Retina (tissue), 1 donor: ENCODE measurements at places on chromosomes 7 and 10.

GRCh38 chr10:129494176-129494575, 27.1 kb downstream of the MGMT start:
- no peak for DNase-seq

DNA sequence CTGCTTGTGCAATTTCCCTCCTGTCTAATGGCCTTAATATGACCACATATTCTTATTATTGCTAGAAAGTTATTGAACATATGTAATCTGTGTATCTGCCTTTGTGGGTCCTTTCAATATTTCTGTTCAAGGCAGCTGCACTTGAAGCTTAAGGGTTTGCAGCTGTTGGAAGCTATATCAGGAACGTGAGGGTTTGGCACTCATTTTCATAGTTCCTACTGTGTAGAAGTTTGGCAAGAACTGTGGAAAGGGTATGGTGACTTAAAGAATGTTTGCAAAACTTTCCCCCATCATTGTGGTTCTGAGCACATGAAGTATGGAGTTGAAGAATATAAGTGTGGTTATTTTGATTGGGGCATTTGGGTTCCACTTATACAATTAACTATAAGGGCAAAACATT, 144.7 kb upstream of the SEMA3A start:
- DNase-seq: no peak

GRCh38 chr7:104839842-104840241, 174.2 kb upstream of the KMT2E start:
- DNase-seq: no peak

- no peak for DNase-seq
Measured at GRCh38 chr7:386385-386784, 96.4 kb downstream of the FOXL3 start.

GRCh38 chr10:91883549-91884444, 25.5 kb downstream of the FGFBP3 start:
- DNase-seq: peak; percentile 82

GRCh38 chr10:43926875-43927406, 278.3 kb upstream of the ZNF32 start:
- no peak for DNase-seq

DNA sequence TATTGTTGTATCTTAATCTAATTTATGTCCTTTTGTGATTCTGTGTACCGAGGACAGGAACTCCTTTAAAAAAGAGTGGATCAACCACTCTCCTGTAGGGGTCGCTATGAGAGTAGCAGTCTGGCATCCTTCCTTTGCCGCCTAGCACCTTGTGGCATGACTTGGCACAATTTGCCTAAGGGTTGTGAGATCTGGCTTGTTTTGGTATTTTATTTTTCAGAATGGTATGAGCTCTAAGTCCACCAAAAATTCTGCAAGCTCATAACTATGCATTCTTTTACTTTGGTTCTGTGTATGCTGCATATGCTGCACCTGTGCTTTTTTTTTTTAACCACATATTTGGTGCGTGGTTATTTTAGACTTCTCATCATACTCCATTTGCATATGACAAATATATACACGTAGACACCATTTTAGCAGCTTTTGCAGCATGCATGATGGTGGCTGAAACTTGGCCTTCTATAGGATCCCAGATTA, 112.8 kb downstream of the CDK14 start:
- DNase-seq: peak; percentile 49

- no peak for DNase-seq
Measured at GRCh38 chr10:79552143-79552542, 8.1 kb downstream of the SFTPA2 start.

DNA sequence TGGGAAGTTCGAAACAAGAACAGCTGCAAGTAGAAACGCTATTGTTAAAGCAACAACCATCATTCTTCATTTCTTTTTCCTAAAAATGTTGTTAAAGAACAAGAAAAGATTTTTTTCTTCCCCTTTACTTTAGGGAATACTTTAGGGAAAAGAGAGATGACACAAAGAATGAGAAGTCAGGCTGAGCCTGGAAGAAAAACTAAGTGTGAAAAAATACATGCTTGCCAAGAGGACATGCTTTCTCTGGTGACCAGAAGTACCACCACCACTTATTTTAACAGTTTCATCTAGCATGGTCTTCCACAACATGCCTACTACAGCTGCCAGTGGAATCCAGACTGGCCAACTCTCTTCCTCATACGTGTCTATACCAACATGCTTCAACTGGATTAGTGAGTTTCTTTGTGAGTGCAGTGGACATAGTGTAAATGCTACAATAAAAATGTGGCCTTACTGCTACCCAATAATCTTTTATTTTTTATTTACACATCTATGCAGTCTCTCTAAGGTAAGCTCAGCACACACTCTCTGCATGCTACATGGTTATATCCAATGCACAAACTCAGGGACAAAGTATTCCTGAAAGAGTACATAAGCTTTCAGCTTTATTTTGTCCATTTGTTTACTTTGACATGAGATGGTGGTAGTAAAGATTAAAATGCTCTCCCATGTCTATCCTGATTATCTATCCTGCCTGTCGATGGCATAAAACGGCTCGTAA, 196.2 kb downstream of the TAX1BP1 start:
- no peak for DNase-seq

GRCh38 chr7:44937426-44937825, 41.4 kb downstream of the MYO1G start:
- no peak for DNase-seq

DNA sequence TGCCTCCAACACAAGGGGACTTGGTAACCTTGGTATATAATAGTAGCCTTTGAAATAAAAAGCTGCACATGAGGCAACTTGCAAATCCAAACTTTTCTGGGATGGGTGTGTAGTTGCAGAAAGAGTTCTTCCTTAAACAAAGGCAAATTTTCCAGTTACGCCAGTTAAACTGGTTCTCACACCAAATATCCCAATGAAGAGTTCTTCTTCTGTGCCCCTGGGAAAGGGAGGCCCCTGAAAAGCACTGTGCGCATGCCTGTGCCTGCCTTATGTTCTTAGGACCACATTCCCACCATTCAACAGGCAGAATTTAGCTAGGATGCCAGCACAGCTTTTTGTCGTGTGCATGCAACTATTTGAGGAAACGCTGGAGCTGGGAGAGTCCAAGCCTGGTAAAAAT, 164.8 kb upstream of the SLC25A13 start:
- DNase-seq: no peak

DNA sequence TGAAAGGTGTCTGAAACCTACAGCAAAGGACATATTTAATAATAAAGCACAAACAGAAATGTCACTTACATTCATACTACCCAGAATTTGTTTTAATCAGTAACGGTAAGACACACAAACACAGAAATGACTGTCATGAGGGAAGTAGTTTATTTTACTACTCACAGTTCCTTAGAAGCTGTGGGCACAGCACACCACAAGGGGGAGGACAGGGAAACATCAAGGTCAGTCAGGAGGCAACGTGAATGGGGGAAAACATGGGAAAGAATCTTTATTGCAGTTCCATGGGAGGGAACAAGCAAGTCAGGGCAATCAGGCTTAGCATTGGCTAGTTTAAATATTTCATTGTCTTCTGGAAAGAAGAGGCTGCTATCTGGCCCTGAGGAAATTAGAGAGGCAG, 123.8 kb upstream of the PDSS1 start:
- no peak for DNase-seq

DNA sequence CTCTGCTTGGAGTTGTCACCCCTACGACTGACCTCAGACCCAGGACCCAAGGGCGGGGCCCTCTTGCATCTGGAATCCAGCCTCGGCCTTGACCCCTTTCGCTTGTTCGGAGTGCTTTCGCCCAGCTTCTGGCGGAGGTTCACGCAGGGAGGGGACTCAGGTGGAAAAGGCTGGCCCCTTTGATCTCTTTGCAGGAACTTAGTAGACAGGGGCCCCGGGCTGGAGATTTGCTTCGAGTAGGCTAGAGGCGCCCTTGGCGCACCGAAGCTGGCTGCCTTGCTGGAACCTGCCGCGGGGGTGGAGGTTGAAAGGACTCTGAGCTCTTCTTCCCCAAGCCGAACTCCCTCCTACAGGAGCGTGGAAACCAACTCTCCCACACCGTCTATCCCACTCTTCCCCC, 255.1 kb downstream of the OTUD1 start:
- no peak for DNase-seq

DNA sequence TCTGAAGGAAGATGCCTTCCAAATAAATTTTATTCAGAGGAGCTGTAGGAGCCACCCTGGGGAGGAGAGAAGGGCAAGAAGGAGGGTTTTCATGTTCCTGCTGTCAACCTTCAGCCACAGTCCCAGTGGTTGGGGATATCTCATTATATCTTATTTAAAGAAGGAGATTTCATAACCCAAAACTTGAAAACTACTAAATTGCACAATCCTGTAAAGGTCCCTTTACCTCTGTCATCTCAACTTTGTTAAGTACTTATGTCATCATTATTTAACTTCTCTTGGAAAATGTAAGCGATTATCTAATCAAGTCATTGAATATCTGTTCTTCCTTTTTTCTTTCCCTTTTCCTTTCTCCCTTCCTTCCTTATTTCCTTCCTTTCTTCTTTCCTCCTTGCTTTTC, 794.5 kb upstream of the IGFBP3 start:
- DNase-seq: no peak
